ENCODE measurements at places on chromosomes 12 and 14. TPM values are rescaled to one million over a fixed set of nuclear protein-coding genes. Genes with fewer than 3 reads are reported as not detected.

ENO2 gene
- total RNA-seq: 206 TPM

AKAP3 gene
- total RNA-seq: 1.1 TPM

LRP1 gene
- total RNA-seq: 0.28 TPM

DEGS2 gene
- total RNA-seq: 0.35 TPM

RPS6KL1 gene
- 9.6 TPM for total RNA-seq

DPY19L2 gene
- total RNA-seq: 0.61 TPM

RERG gene
- total RNA-seq: not detected

SLC25A47 gene
- not detected for total RNA-seq

WNT1 gene
- not detected for total RNA-seq

ING4 gene
- total RNA-seq: 15.8 TPM

CCDC175 gene
- total RNA-seq: not detected

NKX2-8 gene
- not detected for total RNA-seq

ART4 gene
- not detected for total RNA-seq

TPPP2 gene
- total RNA-seq: not detected

MYH6 gene
- total RNA-seq: 0.17 TPM

FLRT2 gene
- total RNA-seq: not detected

CMA1 gene
- total RNA-seq: not detected

B4GALNT3 gene
- 6.6 TPM for total RNA-seq

KRT81 gene
- total RNA-seq: not detected

DDIT3 gene
- 16.7 TPM for total RNA-seq

LALBA gene
- total RNA-seq: not detected

NCAPD2 gene
- total RNA-seq: 104 TPM

LMNTD1 gene
- not detected for total RNA-seq

KRT4 gene
- not detected for total RNA-seq

DIABLO gene
- total RNA-seq: 61.0 TPM

SLC2A13 gene
- 3.1 TPM for total RNA-seq

RIPK3 gene
- 12.0 TPM for total RNA-seq

TNFAIP2 gene
- total RNA-seq: 0.37 TPM

SYCP3 gene
- 0.50 TPM for total RNA-seq

NRXN3 gene
- not detected for total RNA-seq

SDR9C7 gene
- total RNA-seq: not detected

CIROP gene
- total RNA-seq: not detected

PTPRO gene
- 0.69 TPM for total RNA-seq

PROX2 gene
- not detected for total RNA-seq

KCTD10 gene
- 47.5 TPM for total RNA-seq

PPP1R12A gene
- 78.9 TPM for total RNA-seq

HOMEZ gene
- total RNA-seq: 12.9 TPM
